Activated CD8-positive, alpha-beta memory T cell treated with anti-CD3 and anti-CD28 coated beads, Interleukin-2, amount 10 ng/mL, durations not matched to agents 7 days and 5 days (primary cell): ENCODE measurements at places on chromosomes 12 and 14.
A peak's percentile ranks its signal among the peaks of the same experiment; 100 is the strongest.

- no peak for DNase-seq
- H3K4me3 ChIP-seq = no peak overlapping the region
- peaks cover 70% of the 10 kb centered on the region for H3K4me1 ChIP-seq
- no peaks in the 10 kb centered on the region for H3K27me3 ChIP-seq
Measured at GRCh38 chr14:22583994-22584393, 5.0 kb downstream of the DAD1 start.

DNA sequence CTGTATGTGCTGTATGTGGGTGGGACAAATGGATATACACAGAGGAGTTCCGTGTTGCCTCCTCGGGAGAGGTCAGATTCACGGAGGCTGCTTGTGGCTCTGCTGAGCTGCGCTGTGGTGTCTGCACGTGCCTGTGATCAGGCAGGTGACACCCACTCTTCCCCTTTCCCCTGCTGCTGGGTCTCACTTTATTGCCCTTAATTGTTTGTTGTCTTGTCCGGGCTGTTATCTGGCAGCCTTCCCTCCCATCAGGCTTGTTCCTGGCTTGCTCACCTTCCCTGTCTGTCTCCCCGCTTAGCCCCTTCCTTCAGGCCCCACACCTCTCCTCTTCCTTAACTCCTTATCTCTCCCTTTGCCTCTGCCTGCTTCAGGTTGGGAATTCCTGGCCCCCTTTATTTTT, 13.5 kb downstream of the WNT5B start:
- DNase-seq = no peak
- H3K4me3 ChIP-seq = no peak overlapping the region
- H3K27ac ChIP-seq = no peak overlapping the region
- peaks cover 17% of the 10 kb centered on the region for H3K4me1 ChIP-seq
- H3K27me3 ChIP-seq = peaks cover 7% of the 10 kb centered on the region
- H3K36me3 ChIP-seq = no peaks in the 10 kb centered on the region

GRCh38 chr14:28565345-28565744, 201.2 kb upstream of the FOXG1 start:
- no peaks in the 10 kb centered on the region for H3K36me3 ChIP-seq
- DNase-seq = no peak
- H3K27me3 ChIP-seq = no peaks in the 10 kb centered on the region
- no peaks in the 10 kb centered on the region for H3K4me1 ChIP-seq

DNA sequence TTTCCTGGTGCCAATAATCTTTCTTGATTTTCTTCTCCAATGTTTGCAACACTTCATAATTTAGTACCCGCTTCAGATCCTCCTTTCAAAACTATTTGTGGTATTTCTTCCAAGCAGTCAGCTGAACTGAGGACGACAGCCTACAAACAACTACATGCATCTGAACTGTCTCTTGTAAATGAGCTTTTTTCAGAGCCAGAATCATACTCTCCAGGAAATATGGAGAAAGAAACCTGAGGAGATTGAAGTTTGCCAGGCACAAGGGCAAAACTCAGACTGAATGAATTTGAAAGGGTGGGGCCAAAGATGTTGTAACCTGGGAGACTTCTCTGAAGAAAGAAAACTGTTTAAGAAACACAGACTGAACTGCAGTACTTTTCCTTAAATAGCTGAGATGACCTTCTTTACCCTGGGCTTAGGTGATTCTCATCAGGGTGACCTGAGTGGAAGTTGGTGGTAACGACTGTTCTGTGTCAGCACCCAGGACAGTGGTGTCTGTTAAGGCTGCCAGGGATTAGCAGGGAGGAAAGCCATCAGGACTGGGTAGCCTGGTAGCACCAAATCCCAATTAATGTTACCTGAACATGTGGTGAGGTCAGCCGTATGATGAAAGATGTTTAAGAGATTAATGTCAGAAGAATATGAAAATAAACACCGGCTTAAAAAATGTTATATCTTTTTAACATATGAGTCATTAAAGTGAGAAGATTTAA, 95.0 kb downstream of the TGFB3 start:
- no peak overlapping the region for H3K4me3 ChIP-seq
- no peak for DNase-seq
- no peaks in the 10 kb centered on the region for H3K27me3 ChIP-seq
- no peak overlapping the region for H3K27ac ChIP-seq
- H3K36me3 ChIP-seq = peaks cover 6% of the 10 kb centered on the region

GRCh38 chr12:49388682-49389386, 21.6 kb downstream of the SPATS2 start:
- no peak overlapping the region for H3K4me3 ChIP-seq
- DNase-seq = peak; percentile 82
- H3K27me3 ChIP-seq = no peaks in the 10 kb centered on the region
- H3K4me1 ChIP-seq = peaks cover 4% of the 10 kb centered on the region

DNA sequence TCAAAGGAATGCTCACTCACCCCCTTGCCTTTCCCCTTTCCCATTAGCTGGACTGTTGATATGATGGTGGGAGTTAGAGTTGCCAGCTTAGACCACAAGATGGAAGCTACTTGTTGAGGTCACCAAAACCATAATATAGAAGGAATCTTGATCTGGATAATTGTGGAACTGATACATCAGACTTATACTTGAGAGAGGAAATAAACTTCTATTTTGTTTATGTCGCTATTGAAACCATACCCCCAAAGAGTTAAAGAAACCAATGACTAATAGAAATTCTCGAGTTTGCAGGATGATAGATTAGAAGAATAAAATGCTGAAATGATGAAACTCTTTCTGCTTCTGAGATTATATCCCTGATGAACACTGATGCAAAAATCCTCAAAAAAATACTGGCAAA, 37.9 kb downstream of the TDG start:
- H3K4me3 ChIP-seq = no peak overlapping the region
- no peaks in the 10 kb centered on the region for H3K4me1 ChIP-seq
- DNase-seq = no peak
- H3K27me3 ChIP-seq = peaks cover 66% of the 10 kb centered on the region
- no peak overlapping the region for H3K27ac ChIP-seq

DNA sequence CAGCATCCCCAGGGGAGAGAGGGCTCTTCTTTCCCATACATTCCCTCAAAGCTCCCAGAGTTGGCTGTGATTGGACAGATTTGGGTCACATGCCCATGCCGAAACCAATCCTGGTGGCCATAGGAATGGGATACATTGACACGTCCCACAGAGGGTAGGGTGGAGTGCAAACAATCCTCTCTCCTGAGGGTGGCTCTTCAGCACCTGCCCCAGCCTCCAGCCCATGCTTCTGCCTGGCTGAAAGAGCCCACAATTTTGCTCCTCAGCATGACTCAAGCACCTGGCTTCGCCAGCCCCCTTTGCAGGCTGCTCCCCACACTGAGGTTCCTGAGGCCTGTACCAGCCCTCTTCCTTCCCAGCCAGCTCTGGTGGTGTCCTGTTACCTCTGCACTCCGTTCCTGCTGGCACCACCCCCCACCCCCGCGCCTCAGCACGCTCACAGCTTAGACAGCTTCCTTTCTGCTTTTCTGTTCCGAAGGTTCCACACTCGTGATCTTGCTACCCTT, 71.7 kb downstream of the CCDC92 start:
- no peak for DNase-seq
- H3K27me3 ChIP-seq = peaks cover 8% of the 10 kb centered on the region
- peaks cover 7% of the 10 kb centered on the region for H3K4me1 ChIP-seq
- no peak overlapping the region for H3K27ac ChIP-seq

GRCh38 chr14:72528059-72528862, 365.6 kb downstream of the DPF3 start:
- peaks cover 21% of the 10 kb centered on the region for H3K36me3 ChIP-seq
- H3K27ac ChIP-seq = no peak overlapping the region
- no peak overlapping the region for H3K4me3 ChIP-seq
- no peak for DNase-seq
- H3K27me3 ChIP-seq = peaks cover 39% of the 10 kb centered on the region

GRCh38 chr14:63656194-63656593, 14.5 kb upstream of the WDR89 start:
- H3K27ac ChIP-seq = no peak overlapping the region
- peaks cover 4% of the 10 kb centered on the region for H3K36me3 ChIP-seq
- peaks cover 5% of the 10 kb centered on the region for H3K4me1 ChIP-seq
- no peaks in the 10 kb centered on the region for H3K27me3 ChIP-seq
- DNase-seq = no peak
- H3K4me3 ChIP-seq = no peak overlapping the region

DNA sequence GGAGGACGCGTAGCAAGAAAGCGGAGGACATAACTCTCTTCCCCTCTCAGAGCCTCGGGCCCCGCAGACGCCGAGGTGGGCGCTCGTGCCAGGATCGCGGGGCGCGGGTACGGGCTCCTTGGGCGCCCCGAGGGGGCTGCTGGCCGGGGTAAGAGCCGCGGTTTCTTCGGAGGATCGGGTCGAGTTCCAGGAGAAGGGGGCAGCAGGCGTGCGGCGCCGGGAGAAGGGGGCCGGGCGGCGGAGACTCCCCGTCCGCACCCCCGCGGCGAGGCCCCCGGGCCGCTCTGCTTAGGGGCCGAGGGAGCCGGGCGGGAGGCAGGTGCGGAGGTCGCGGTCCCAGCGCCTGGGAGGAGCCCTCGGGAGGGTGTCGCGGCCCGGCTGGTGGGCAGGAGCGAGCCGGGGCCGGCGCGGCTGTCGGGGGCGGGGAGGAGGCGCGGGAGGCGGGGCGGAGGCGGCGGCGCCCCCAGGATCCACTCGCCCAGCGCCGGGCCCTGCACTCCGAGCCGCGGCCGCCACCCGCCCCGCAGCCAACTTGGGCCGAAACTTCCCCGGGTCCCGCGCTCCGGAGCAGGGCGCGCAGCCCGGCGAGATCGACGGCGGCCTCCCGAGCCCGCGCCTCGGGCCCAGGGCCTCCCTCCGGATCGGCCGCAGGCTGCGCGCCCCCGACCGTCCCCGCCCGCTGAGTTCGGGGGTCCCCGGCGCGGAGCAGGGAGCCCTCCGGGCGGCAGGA, 64.4 kb downstream of the FBXL14 start:
- no peak overlapping the region for H3K27ac ChIP-seq
- DNase-seq = no peak
- peaks cover 37% of the 10 kb centered on the region for H3K4me1 ChIP-seq
- peaks cover 1% of the 10 kb centered on the region for H3K36me3 ChIP-seq

- H3K4me1 ChIP-seq = peaks cover 57% of the 10 kb centered on the region
- H3K27ac ChIP-seq = peak overlapping the region; percentile 95
- no peaks in the 10 kb centered on the region for H3K27me3 ChIP-seq
- DNase-seq = no peak
- H3K36me3 ChIP-seq = peaks cover 36% of the 10 kb centered on the region
Measured at GRCh38 chr14:24233538-24233866, 773 bp downstream of the GMPR2 start.

GRCh38 chr14:35420036-35420811, 15.7 kb upstream of the NFKBIA start:
- H3K27ac ChIP-seq = no peak overlapping the region
- H3K4me1 ChIP-seq = peaks cover 36% of the 10 kb centered on the region
- no peaks in the 10 kb centered on the region for H3K36me3 ChIP-seq
- H3K27me3 ChIP-seq = peaks cover 4% of the 10 kb centered on the region

DNA sequence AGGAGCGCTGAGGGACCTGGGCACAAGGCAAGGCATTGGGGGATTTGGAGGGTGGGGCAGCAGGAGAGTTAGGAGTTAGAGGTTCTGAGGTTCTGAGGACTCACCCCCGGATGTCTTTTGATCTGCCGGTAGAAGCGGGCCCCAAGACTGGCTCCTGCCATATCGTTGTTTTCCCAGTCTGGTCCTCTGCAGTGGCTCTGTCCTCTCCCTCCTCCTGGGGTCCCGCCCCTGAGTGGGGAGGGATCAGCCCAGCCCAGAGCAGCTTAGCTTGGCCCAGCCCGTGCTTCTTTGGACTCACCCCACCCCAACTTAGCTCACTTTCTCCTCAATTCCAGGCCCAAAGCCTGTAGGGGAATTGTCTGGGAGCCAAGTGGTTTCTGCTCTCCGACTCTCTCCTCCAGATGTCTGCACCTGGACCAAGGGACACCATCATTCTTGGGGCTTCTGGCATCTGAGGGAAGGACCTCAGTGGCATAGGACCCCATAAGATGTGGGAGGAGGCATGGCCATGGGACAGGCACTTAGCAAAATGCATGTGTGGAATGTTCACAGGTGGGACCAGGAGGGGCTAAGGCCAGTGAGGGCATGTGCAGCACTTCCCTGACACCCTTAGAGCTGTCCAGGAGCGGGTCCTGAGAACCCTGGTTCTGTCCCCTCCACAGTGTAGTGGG, 7.5 kb downstream of the SHMT2 start:
- H3K4me1 ChIP-seq = peaks cover 42% of the 10 kb centered on the region
- no peak overlapping the region for H3K4me3 ChIP-seq
- H3K27me3 ChIP-seq = peaks cover 47% of the 10 kb centered on the region
- no peak for DNase-seq

- no peak within 1 kb of the TSS for H3K27ac ChIP-seq
- H3K27me3 ChIP-seq = peaks cover 36% of the 10 kb centered on the region
- DNase-seq = peak; percentile 23
- no peaks in the 10 kb centered on the region for H3K36me3 ChIP-seq
- H3K4me1 ChIP-seq = no peaks in the 10 kb centered on the region
- H3K4me3 ChIP-seq = no peak within 1 kb of the TSS
Measured at GRCh38 chr12:52600941-52601481, at the start of gene KRT72. Gene KRT72 (minus strand): TSS chr12:52601463. CDS start chr12:52601452, 11 bp downstream.

DNA sequence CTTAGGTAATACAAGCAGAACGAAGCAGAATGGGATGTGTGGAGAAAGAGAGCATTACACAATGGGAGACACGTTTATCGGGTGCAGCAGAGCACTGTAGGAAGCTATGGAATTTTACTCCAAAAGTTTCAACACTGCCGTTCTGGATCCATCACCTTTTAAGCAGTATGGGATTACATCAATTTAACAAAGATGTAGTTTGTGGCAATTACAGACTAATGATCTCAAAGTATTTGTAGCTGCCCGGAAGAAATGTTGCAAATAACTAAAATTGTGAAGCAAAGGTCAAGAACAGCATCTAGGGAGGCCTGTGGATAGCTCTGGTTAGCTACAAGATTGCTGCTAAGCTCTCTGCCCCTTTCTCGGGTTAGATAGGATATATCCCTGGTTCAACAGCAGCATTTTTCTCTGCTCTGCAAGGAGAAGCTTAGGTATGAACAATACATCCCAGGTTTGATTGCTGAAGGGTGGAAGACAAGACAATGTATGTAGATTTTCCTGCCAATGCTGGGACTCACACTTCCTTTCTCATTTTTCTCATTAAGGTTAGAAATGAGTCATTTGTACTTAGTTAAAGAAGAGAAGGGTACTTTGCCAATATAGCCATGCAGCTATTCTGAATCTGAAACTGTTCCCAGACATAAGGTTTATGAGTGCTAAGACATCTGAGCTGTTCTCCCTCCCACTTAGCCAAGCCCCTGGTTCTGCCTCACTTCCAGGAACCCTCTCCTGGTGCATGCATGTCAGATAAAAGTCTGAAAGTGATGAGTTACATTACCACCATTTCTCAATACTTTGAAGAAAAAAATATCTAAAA, 75.0 kb upstream of the HIF1A start:
- peaks cover 6% of the 10 kb centered on the region for H3K36me3 ChIP-seq
- peak; percentile 49 for DNase-seq
- peaks cover 39% of the 10 kb centered on the region for H3K4me1 ChIP-seq
- no peaks in the 10 kb centered on the region for H3K27me3 ChIP-seq

DNA sequence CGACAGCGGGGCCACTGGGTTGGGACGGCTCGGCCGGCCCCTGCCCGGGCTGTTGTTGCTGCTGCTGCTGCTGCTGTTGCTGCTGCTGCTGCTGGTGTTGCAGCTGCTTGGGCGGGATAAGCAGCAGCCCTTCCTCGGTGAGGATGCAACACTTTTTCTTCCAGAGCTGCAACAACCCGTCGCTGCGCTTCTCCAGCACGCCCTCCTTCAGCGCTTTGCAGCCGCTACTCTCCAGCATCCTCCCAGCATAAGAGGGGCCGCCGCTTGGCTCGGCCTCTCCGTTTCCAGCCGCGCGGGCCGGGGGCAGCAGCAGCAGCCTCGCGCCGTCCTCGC, 529 bp downstream of the PHLDA1 start:
- H3K4me3 ChIP-seq = peak overlapping the region; percentile 89
- H3K27me3 ChIP-seq = peaks cover 4% of the 10 kb centered on the region
- peaks cover 62% of the 10 kb centered on the region for H3K4me1 ChIP-seq
- DNase-seq = no peak
- peak overlapping the region; percentile 97 for H3K27ac ChIP-seq
